ENCODE measurements at places on chromosomes 7 and 10. TPM values are rescaled to one million over a fixed set of nuclear protein-coding genes. Genes with fewer than 3 reads are reported as not detected.

Gene NEUROD6
- total RNA-seq = not detected

Gene H2BK1
- total RNA-seq = not detected

Gene MYH16
- not detected for total RNA-seq

Gene ERVW-1
- 0.24 TPM for total RNA-seq

Gene MRPS16
- total RNA-seq = 62.5 TPM

Gene NPSR1
- not detected for total RNA-seq

Gene SCIN
- 3.9 TPM for total RNA-seq

Gene RBM20
- total RNA-seq = 23.3 TPM

Gene SYT15B
- 0.73 TPM for total RNA-seq

Gene PDE6C
- total RNA-seq = not detected

Gene ZNF282
- total RNA-seq = 47.0 TPM

Gene SFTPA1
- not detected for total RNA-seq

Gene EMX2
- 2.8 TPM for total RNA-seq

Gene MMD2
- not detected for total RNA-seq

Gene SLC26A4
- total RNA-seq = 0.14 TPM

Gene CAV1
- total RNA-seq = 3.4 TPM

Gene ATOH7
- total RNA-seq = 0.70 TPM

Gene OPALIN
- not detected for total RNA-seq

Gene NANOS1
- total RNA-seq = 4.4 TPM

Gene ACHE
- total RNA-seq = 9.2 TPM

Gene FAM180A
- not detected for total RNA-seq

Gene HOXA1
- 13.7 TPM for total RNA-seq

Gene LRRD1
- total RNA-seq = 0.50 TPM

Gene NPFFR1
- 0.14 TPM for total RNA-seq

Gene PARD3
- total RNA-seq = 73.4 TPM

Gene HHEX
- not detected for total RNA-seq

Gene ZNF138
- 16.1 TPM for total RNA-seq

Gene STAG3
- total RNA-seq = 1.4 TPM

Gene AZGP1
- 0.27 TPM for total RNA-seq

Gene GIMAP6
- total RNA-seq = not detected

Gene SMNDC1
- 39.6 TPM for total RNA-seq

Gene TET1
- total RNA-seq = 35.7 TPM

Gene SEMA4G
- 22.2 TPM for total RNA-seq

Gene GTF2IRD2
- total RNA-seq = 38.4 TPM

Gene KIAA1549
- total RNA-seq = 34.8 TPM

Gene ZNF777
- total RNA-seq = 18.5 TPM

Gene EBF3
- total RNA-seq = 1.2 TPM

Gene TMEM178B
- 0.31 TPM for total RNA-seq

Gene EGR2
- total RNA-seq = 16.9 TPM

Gene TIMM23
- 52.0 TPM for total RNA-seq

Gene FIS1
- total RNA-seq = 137 TPM

Gene IDE
- total RNA-seq = 30.3 TPM

Gene PRKCQ
- total RNA-seq = 2.4 TPM

Gene PRR15
- 6.6 TPM for total RNA-seq

Gene STAMBPL1
- 3.8 TPM for total RNA-seq

Gene PLEKHS1
- not detected for total RNA-seq

Gene LRRC18
- not detected for total RNA-seq

Gene C10orf67
- 0.11 TPM for total RNA-seq

Gene SERPINE1
- total RNA-seq = 14.2 TPM
